ENCODE measurements at places on chromosomes 11 and 22.

DNA sequence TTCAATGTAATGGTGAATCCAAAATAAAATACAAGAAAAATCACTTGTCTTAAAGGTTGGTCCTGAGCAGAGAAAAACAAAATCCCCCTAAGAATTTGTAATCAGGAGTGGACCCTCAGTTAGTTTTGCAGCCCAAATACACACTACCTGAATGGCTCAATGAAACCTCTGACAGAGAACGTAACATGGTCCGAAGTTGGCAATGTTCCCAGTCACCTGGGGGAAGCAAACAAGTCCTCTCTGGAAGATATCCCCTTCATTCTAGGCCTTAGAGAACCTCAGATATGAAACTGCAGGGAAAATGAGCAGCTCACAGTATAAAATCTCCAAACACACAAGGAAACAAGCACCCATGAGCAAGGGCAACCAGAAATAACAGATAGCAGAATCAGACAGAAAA, 58.2 kb downstream of the MORC2 start:
- no peak for DNase-seq

DNA sequence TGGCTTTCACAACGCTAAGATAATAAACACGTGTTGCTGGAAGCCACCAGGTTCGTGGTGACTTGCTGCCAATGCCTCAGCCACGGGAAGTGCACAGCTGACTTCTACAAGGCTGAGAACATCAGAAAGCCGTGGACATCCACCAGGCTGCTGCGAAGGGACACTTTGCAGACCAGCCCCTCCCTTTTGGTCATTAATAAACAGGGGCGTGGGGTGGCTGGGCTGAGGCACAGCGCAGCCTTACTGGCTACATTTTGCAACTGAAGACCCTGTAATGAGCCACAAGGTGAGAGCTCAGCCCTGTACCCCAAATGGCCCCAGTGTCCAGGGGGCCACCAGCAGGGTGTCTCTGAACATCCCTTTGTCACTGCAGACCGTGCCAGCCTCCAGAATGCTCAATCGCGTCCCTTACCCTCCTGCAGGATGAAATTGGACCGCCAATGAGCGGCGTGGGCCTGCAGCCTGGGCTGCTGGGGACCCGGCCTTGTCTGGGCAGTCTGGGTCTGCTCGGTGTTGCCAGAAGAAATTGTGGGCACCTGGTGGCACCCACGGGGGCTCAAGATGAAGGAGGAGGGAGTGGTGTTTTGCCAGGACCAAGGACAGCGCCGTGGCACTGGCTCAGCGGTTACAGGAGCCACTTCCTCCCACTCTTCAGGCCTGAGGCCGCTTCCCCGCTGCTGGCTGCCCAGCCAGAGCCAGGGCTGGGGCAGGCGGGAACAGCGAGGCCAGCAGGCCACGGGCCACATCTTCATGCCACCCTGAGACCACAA, 181.9 kb downstream of the CTTN start:
- DNase-seq, result peak; percentile 4

- no peak for DNase-seq
Measured at GRCh38 chr11:111417011-111417765, 38.1 kb upstream of the POU2AF1 start.

- no peak for DNase-seq
Measured at GRCh38 chr22:31329453-31330215, 16.5 kb downstream of the PATZ1 start.

DNA sequence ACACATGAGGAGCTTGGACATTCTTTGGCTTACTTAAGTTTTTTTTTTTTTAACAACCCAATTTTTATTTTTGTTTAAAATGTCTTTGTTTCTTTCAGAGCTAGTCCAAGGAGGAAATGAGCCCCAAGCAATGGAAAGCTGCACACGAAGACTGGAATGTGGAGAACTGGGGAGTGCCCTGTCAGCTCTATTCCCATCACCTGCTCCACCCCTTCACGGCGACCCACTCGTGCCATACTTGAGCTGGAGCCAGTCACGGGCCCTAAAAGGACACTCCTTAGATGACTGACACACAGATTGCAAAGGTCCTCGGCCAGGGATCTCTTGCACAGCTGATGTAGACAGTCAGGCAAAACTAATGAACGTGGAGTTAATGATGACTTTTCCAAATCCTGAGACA, 10.6 kb upstream of the SLC25A18 start:
- no peak for DNase-seq

- no peak for DNase-seq
Measured at GRCh38 chr22:24291515-24292201, 21.0 kb downstream of the SPECC1L start.

GRCh38 chr11:110712659-110713448, 617 bp upstream of the ARHGAP20 start:
- no peak for DNase-seq

DNA sequence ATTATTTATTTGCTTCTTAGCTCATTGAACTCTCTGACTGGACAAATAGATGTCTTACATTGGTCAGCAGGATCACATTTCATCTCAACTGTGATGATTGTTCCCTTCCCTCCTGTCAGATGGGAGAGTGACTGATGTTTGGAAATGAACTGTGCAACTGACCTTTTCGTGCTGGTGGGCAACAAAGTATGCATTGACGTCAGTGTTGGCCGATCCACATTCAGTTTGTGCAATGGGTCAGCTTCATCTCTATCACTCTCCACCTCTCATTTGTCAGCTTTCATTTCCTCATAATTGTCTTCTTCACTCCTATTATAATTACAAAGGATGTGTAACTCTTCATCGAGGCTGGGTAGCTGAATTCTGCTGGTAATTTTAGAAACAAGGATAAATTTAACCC, 71.3 kb downstream of the PPP2R1B start:
- no peak for DNase-seq

DNA sequence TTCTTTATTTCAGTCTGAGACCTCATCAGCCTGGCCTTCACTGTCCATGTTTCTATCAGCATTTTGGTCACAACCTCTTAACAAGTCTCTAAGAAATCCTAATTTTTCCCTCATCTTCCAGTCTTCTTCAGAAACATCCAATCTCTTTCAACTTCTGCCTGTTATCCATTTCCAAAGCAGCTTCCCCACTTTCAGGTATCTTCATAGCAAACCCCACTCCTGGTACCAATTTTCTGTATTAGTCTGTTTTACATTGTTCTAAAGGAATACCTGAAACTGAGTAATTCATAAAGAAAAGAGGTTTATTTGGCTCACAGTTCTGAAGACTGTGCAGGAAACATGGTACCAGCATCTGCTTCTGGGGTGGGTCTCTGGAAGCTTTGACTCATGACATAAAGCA, 8.1 kb upstream of the OR6X1 start:
- no peak for DNase-seq

- no peak for DNase-seq
Measured at GRCh38 chr11:100105255-100105981, 581.7 kb upstream of the ARHGAP42 start.

DNA sequence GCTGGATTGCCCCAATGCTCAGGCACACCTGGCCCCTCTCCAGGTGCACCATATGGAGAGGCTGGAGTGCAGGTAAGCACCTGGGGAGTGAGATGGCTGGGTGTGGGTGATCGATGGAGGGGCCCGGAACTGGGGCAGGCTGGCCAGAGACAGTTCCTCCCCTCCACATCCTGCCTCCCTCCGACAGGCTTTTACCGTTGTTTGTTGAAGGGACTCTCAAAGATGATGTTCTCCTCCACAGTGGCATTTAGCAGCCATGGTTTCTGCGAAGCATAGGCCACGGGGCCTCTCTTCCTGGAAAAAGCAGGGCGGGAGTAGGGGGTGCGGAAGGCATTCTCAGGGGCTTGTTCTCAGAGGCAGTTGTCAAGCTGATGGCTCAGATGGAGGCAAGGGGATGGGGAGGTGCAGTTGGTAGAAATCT, 25.9 kb upstream of the KCNJ11 start:
- no peak for DNase-seq

DNA sequence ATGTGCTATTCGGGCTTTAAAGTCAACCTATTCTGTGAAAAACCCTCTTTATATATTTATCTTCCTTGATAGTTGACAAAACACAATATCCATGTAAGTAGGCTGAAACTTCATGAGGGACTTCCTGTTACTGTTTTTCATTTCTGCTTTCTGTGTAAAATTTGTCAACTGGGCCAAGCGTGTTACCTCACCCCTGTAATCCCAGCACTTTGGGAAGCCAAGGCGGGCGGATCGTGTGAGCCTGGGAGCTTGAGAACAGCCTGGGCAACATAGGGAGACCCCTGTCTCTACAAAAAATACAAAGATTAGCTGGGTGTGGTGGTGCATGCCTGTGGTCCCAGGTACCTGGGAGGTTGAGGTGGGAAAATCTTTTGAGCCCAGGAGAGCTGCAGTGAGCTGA, 66.5 kb upstream of the SLC25A18 start:
- no peak for DNase-seq

- DNase-seq, result no peak
Measured at GRCh38 chr11:111148953-111149352, 96.6 kb upstream of the POU2AF2 start.

GRCh38 chr11:112237451-112237850, 11.2 kb downstream of the PTS start:
- no peak for DNase-seq

DNA sequence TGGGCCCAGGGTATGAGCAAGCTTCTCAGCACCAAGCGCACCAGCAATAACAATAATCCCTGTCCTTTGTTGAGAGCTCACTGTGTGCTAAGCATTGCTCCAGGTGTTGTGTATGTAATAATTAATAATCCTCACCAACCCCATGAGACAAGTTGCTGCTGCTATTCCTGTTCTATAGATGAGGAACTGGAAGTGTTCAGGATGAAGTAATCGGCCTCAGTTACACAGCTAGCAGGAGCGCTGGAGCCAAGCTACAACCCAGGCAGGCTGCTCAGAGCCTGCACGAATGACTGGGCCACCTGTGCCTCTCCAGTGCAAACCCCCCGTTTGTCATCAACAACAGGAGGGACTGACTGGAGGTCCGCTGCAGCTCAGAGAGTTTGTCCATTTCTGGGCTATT, 35.2 kb upstream of the CECR2 start:
- DNase-seq, result no peak

GRCh38 chr11:68010090-68011041, at the start of gene ALDH3B1:
Gene ALDH3B1 (plus strand): TSS chr11:68010327. CDS start chr11:68015298, 4,971 bp downstream.
- DNase-seq, result peak; percentile 98

- DNase-seq, result no peak
Measured at GRCh38 chr11:5605849-5606248, 9.4 kb downstream of the TRIM6 start.

DNA sequence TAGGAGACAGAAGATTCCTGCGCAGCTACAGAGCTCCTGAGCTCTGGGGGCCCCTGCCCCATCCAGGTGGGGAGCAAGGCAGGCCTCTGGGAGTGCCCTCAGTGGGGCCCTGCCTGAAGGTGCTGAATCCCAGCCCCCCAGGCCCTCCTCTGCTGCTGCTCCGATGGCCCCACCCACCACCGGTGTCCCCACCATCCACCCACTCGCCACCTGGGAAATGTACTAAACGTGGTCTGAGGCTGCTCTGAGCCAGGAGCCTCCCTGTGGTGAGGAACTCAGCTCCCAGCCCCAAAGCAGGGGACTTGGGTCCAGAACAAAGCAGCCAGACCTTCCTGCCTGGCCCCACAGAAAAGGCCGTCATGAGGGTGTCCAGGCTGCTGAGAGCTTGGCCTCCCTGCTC, 289.4 kb downstream of the CTTN start:
- DNase-seq, result no peak

DNA sequence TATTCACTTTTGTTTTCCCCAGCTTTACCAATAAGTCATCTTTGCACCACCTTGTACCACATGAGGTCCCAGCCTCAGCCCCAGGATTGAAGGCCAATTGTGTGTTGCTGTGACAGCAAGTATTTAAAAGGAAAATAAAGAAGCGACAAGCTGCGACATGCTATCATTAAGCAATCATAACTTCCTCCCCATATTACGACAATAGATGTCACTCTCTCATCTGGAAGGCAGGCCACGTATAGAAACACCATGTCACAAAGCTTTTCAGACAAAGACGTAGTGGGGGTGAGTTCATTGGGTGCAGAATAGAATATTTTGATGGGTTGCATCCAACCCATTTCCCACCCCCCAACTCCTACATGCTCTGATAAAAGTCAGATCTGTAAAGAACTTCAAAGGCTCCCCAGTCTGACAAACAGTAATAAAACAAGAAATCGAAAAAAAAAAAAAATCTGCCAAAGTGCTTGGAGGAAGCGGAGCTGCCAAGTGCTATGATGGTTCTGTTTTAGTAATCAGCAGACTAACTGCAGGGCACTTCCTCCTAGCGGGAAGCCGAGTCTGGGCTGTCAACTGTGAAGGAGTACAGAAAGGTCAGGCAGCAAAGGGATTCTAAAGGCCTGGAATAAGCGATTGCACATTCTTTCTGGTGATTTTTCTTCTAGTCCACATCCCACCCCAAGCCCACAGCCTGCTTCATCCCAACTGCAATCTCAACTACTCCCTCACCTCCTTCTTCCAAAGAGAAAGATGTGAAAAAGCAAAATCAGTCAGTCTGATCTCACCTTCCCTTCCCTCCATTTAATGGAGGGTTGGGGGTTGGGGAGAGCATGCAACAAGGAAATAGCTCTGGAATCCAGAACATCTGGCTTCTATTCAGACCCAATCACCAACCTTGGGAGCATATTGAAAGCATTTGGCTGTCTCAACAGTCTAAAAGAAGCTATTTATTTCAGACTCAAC, 131.4 kb upstream of the UBASH3B start:
- DNase-seq, result no peak

- DNase-seq, result no peak
Measured at GRCh38 chr22:19848298-19849224, 6.1 kb downstream of the GNB1L start.

DNA sequence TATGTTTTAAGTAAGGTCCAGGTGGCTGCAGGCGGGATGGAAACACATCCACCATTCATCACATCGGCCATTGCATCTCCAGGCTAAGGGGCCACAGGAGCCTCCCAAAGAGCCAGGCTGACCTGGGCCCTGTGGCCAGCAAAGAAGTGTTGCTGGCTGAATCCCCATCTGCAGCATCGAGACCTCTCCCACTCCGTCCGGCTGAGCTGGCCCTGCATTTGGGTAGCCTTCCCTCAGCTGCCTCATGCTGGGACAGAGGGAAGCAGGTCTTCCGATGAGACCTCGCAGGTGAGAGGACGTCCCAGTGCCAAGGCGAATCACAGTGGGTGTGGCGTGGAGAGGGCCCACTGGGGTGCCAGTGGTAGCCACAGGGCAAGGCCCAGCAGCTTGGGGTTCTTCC, 24.5 kb downstream of the RSPH14 start:
- DNase-seq, result no peak

- no peak for DNase-seq
Measured at GRCh38 chr11:128724891-128725611, 31.2 kb downstream of the FLI1 start.

- no peak for DNase-seq
Measured at GRCh38 chr22:47090591-47091245, 328.3 kb downstream of the TBC1D22A start.

DNA sequence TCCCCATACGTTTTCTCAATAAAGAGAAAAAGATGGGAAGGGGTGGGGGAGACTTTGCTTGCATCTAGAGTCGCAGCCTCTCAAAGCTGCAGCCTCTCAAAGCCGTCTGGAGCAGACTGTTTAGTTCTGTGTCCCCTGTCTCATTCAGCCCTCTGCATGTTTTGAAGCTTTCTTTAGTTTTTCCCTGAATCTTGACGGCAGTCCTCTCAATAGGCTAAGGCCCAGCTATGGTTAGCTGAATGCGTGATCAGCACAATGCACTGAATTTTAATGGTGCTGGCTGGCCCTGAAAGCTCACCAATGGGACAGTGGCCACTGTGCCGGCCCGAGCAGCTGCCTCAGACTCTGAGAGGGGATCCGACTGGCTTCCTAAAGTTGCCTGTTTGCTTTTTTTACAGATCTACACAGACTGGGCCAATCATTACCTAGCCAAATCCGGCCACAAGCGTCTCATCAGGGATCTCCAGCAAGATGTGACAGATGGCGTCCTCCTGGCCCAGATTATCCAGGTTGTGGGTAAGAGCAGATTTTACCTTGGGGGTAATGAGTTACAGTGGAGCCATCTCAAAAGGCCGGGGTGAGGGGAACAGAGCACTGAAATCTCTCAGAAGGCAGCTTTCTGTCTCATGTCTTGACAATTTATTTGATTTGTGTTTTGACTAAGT, 119.6 kb downstream of the NAV2 start:
- DNase-seq, result no peak

Measured in hematopoietic multipotent progenitor cell treated with erythropoietin and hydrocortisone succinate and interleukin-3 and kit ligand, for 8 days (in vitro differentiated cells).